Glutamatergic neuron (in vitro differentiated cells): ENCODE measurements at places on chromosomes 5 and 9. TPM values are rescaled to one million over a fixed set of nuclear protein-coding genes. Genes with fewer than 3 reads are reported as not detected.

DNA sequence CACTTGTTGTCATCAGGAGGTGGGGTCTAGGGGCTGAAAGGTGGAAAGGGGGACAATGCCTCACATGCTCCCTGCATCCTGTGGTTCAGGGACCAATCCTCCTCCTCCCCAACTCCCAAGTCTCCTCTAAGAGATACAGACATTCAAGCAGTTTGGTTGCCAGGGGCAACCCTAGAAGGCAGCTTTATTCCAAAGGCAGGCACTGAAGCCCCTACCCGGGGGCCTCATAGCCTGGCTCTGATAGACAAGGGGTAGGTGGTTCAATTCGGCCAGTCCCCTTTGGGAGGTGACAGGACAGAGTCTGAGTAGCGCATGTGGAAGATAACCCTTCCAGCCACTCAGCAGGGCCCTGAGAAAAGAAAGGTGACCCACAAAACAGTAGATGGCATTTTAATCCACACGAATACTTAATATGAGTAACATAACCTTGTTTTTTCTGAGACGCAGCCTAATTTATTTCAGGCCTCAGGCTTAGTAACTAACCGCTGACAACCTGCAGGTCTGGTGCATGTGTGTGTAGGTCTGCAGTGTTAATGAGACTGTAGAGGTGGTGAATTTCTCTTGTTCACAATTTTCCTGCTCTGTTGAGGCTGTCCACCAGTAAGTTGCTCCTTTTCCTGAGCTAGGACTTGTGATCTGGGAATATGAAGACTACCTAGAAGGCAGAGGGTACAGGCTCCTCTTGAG, 31.3 kb upstream of the HSPA9 start:
- no peak for DNase-seq

DNA sequence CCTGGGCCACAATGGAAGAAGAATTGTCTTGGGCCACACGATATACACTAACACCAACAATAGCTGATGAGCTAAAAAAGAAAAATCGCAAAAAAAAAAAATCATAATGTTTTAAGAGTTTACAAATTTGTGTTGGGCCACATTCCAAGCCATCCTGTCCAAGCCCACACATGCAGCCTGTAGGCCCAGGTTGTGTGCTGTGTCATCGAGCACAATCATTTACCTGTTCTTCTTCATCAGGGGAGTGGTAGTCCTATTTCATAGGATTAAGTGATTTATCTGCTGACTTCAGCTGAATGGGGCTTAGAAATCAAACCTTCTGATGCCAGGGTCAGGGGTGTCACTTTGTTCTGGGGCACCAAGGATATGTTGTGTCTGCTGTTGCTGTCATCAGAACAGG, 44.6 kb upstream of the ELL2 start:
- DNase-seq = no peak

DNA sequence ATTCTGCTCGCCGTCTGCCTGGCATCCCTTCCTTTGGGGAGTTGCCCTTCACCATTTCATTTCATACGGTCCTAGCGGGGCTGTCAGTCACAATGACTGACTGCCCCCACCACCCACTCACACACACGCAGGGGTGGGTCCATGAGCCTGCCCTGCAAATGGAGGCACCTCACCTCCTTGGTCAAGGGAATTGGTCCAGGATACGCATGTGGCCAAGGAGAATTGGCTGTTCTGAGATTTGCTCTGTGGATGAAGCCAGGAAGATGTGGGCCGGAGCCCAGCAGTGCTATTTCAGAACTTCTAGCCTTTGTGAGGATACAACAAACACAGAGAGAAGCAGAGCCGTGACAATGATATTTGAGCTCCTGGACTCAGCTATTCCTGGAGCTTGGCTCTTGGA, 17.0 kb downstream of the C1QTNF2 start:
- no peak for DNase-seq

PCSK1 gene
- 11.6 TPM for total RNA-seq

HRH2 gene
- total RNA-seq = not detected

GRCh38 chr9:136351252-136351800, 12.2 kb downstream of the DNLZ start:
- no peak for DNase-seq

- no peak for DNase-seq
Measured at GRCh38 chr5:44332285-44332971, 56.8 kb downstream of the FGF10 start.

- no peak for DNase-seq
Measured at GRCh38 chr9:88396836-88397577, 8.8 kb downstream of the SPIN1 start.

BASP1 gene
- total RNA-seq = 832 TPM

GRCh38 chr9:76366275-76366674, 28.0 kb downstream of the RFK start:
- DNase-seq = no peak

DNA sequence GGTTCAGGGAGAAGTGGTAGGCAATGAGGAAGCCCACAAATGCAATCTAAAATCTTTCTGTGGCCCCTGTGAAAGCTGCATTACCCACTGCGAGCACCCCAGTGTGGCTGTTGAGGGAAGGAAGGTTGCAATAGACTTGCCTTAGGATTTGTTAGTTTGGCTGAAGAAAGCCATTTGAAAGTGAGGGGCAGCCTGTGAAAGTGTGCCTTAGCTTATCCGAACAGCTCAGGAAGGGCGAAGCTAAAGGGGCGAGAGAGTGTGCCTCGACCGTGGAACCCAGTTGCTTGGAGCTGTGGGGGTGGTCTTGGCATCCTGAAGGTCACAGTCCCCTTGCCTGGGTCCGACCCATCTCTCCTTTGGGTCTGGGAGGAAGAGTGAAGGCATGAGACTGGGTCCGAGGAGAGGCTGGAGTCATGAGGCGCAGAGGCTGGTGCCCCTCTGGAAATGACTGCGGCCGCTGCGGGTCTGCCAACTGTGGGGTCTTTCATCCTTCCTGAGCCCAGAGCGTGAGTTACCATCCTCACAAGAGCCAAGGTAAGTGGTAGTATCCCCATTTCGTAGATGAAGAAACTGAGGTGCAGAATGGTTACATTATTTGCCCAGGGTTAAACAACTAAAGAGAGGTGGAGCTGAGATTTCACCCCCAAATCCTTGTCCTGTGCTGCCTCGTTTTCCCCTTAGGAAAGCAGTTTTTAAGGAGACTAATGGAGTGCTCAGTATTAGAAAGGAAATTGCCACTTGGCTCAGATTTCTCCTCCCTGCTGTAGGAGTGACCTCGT, 24.4 kb downstream of the SLC25A25 start:
- no peak for DNase-seq

MARCOL gene
- total RNA-seq = not detected

DNA sequence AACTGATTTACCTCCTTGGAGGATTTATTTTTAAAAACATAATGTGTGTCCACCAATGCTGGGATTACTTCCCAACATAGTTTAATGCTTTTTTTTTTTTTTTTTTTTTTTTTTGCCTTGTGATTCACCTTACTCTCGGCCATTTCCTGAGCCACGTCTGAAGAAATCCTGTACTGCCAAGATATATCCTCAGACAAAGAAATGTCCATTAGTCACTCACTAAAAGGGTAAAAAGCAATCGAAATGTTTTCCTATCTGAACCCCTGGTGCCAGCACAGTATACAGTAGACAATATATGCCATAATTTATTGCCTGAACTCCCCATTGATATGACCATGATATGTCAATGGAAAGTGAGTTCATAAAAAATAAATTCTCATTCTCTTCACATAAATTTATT, 344.1 kb downstream of the BNC2 start:
- no peak for DNase-seq

GRCh38 chr5:159345336-159345735, 15.0 kb upstream of the IL12B start:
- DNase-seq = no peak

GRCh38 chr9:18429070-18429469, 44.9 kb upstream of the ADAMTSL1 start:
- no peak for DNase-seq

- DNase-seq = no peak
Measured at GRCh38 chr9:109791747-109792146, 11.7 kb downstream of the PALM2AKAP2 start.

DNA sequence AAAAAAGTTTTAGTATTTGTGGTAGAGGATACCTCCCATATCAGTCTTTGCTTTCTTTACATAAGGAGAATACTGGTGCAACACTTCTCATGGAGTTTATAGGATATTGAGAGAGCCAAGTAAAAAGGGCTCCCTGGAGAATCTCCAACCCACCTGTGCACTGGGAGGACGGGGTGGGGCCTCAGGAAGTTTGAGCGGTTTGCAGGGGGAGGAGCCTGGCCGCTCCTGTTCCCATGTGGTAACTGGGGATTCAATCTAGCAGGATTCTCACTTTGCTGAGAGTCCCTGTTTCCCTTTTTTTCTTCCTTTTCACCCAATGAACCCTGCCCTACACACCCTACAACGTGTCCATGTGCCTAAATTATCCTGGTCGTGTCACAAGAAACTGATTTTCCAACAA, 82.8 kb downstream of the APTX start:
- DNase-seq = no peak

CER1 gene
- 3.0 TPM for total RNA-seq

- DNase-seq = no peak
Measured at GRCh38 chr5:147467973-147468508, 41.8 kb downstream of the DPYSL3 start.

GRCh38 chr9:86909388-86909787, 37.9 kb downstream of the GAS1 start:
- no peak for DNase-seq

DNA sequence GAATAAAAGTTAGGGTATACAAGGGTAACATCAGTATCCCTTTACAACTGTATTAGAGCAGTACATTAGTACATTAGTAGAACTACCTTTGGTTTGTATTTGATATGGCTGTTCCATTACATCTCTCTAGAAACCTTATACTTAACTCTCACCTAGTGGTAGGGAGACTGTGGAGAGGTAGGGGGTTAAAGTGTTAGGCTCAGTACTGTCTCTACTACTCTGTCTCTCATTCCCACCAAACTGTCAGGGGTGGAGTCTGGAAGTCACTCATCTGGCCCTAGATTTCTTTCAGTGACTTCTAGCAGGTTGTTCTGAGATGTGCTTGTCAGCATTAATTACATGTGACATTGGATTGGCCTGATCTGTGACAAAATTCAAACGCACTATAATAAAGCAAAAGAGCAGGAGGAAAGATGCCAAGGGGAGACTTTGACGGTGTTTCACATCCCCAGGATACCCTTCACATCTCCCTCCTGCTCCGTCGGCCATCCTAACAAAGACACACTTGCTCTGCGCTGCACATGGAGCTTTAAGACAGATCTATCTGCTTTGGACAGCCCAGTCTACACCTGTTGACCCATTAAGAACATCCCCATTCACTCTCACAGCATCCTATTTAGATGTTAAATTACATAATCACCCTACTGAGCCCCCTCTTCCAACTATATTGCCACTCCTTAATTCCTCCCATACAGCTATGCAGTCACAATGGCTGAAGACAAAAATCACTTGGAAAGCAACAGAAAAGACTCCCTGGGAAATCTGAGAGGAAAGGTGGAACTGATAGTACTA, 1043.0 kb upstream of the DMAC1 start:
- no peak for DNase-seq

DNA sequence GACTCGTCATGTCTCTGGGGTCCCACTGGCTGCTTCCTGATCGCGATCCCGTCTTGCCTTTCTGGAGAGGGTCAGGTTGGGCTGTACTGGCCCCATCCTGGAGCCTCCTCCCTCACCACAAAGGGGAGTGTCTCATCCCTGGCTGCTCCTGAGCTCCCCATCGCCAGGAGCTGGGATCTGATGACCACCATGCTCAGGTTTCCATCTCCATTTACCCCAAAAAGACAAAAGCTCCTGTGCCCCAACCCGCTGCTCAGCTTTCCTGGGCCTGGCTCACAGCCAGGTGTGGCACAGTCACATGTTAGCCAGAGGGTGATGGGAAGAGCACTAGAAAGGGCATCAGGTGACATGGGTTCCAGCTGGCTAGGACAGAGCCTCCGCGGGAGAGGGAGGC, 47.3 kb upstream of the CDKN2AIPNL start:
- DNase-seq = no peak

DNA sequence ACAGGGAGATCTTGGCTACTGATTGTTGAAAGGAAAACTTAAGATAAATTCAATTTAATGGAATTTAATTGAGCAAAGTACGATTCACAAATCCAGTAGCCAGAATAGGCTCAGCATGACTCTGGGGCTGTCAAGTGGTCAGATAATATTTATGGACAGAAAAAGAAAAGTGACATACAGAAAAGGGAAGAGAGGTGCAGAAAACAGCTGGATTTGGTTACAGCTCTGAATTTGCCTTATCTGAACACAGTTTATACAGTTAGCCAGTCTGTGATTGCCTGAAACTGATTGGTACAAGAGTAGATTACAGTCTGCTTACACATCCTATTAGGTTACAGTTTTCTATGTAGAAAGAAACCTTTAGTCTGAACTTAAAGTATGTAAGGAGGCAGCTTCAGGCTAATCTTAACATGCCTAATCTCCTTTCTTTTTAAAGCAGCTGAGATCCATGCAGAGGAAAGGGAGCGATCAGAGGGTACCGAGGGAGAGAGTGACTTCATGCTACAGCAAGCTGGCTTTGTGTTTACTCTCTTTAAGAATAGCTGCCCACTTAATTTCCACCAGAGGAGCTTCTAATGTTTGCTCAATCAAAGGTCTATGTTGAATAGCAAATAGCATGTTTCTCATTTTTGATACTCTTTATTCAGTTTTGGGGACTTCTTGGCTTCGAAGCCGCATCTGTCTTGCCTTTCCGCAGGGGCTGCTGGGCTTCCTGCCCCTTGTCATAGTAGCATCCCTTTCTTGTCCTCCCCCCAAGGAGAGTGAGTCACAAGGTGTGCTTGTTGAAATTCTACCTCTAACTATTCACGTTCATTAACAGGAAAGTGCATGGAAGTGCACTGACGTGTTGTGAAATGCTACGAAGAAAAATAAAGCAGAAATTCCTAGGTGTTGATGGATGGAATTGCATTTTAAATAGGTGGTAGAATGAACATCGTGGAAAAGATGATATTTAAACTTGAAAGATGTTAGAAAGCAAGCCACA, 761.2 kb downstream of the TAF11L14 start:
- DNase-seq = no peak

DNA sequence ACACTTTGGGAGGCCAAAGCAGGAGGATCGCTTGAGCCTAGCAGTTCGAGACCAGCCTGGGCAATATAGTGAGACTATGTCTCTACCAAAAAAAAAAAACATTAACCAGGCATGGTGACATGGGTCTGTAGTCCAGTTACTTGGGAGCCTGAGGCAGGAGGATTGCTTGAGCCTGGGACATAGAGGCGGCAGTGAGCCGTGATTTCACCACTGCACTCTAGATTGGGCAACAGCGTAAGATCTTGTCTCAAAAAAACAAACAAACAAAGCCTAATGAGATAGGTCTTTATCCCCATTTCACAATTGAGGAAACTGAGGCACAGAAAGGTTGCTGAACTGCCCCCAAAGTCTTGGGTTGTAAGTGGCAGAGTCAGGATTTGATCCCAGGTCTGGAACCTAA, 70.5 kb upstream of the RAD23B start:
- DNase-seq = no peak
